Stimulated activated CD8-positive, alpha-beta memory T cell treated with anti-CD3 and anti-CD28 coated beads, Interleukin-4, amount 100 ng/mL, for 48 hours (primary cell): ENCODE measurements at places on chromosomes 2 and 18.
A peak's percentile ranks its signal among the peaks of the same experiment; 100 is the strongest.

DNA sequence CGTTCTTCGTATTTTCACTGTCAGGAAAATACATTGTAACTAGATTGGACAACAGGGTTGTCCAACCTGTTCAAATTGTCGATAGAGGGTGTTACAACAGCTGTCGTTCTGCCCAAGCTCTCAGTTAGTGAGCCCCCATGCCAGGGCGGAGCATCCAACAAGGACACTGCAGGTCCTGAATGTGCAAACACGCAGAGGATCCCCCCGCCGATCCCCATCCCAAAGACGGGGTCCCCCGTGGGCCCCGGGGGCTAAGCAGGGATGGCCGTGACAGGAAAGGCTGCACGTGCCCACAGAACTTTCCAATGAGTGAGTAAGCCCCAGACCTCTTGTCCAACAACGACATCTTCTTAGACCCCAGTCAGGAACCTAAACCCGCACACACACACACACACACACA is 140.8 kb downstream of the PXDN start:
- DNase-seq: no peak

DNA sequence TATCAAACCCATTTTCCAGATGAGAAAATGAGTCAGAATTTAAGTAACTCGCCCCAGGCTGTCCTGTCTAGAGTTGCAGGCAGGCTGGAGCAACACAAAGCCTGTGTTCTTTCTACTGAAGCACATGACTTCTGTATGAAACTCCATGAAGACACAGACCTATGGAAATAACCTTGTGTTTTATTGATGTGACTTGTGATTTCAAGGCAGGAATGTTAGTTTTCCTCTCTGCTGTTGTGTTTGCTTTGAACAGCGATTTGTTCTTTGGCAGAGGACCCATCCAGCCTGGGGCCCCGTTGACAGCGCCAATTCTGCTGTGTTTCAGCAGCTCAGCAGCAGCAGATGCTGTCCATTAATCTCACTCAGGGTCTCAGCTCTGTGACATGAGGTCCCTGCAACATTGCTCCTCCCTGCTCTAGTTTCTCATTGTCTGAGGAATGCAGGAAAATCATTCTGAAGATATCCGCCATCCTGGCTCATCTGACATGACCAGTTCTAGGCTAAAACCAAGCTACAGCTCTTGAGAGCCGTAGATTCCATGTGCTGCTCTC is 344.3 kb upstream of the RAB12 start:
- DNase-seq: no peak

GRCh38 chr2:52918551-52918950 is 849.1 kb upstream of the CHAC2 start:
- DNase-seq: no peak

DNA sequence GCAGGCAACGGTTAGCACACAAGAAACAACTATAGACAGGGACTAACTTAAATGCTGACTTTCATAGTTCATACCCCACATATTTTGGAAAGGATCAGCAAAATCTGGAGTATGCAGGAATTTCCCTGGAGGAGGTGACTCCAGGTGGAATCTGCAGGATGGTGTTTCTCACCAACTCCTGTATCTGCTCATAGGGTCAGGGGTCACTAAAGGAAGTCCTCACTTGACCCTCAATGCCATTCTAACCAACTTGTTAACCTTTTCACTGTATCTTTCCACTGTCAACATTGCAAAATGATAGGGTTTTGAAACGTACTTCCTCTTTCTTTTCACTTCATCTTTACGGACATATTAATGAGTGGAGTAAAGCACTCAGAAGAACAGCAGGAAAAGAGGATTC is 207.0 kb upstream of the CXCR4 start:
- DNase-seq: no peak

DNA sequence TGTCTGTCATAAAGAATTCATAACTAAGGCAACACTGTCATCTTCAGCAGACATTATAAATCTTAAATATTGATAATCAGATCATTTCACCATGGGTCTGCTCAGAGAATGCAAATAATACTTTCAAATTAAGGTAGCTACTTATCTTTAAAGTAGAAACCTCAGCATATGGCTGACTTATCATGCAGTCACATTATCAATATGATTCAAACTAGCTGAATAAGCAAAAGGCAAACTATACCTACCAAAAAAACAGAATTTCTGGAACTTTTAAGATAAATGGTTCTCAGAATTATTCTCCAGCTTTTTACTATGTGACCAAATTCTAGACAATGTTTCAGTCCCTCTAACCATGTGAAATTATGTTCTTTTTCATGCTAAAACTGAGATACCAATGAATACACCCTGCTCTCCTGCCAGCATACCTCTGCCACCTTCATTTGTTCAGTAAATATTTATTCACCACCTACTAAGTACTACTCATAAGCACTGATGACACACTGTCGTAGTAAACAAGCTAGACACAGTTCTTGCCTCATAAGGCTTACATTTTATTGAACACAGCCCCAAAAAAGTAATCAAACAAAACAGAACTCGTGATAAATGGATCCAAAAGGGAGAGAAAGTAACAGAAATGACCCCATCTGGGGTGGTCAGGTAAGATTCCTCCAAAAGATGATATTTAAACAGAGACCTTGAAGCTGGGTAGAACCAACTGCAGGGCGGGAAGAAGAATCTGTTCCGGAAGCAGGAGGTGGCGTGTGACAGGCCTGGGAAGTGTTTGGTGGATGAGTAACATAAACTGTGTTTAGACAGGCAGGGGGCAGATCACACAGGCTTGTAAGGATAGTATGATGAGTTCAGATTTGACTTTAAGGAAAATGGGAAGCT is 17.7 kb downstream of the SPIRE1 start:
- no peak for DNase-seq

DNA sequence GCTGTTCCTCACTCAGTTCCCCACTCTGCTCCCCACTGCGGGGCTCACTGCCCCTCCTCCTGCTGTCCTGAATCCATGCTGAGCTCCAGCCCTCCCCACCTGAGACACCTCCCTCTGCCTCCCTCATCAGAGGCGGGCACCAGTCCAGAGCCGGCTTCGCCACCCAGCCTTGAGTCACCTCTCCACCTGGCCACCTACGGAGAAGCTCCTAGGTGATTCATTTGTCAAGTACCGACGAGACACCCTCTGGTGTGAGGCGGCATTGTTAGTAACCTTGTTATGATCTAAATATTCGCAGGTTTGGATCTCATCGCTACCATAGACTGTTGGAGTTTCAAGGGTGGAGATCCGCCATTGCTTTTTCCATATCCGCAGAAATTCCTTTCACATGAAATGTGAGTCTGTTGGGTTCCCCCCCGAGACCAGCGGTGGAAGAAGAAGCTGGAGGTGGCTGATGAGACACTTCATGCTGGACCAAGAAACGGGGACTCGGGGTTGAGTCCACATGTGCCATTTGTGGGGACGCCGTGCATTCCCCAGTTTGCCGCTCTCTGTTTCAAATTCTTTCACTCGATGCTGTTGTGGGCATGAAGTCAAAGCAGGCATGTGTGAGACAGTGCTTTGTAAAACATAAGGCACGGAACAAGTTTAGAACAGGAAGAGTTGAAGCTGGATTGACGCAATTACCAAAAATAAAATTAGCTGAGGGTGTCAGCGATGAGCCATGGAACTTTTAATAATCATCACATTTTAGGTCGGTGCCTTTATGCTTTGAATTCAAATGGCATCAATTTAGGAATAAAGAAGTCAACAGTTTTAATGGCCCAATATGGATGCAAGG is 259.8 kb upstream of the HDAC4 start:
- DNase-seq: peak; percentile 13

- DNase-seq: no peak
These were observed 366.3 kb downstream of the SETBP1 start for GRCh38 chr18:45046961-45047360.

DNA sequence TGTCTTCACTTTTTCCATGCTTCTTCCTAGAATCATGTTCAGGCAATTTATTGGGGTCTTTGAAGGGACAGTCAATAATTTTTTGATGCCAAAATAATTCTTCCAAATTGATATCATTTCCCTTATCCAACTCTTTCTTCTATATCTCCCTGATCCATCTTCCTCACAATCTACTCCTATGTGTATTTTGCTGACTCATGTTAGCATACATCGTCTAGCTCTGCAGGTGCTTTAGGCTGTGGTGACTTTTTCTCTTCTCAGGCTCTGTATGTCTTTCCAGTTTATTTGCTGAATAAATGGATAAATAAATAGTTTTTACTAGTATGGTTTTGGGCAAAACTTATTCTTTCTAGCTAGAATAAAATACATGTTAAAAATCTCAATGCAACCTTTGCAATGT is 1650.9 kb upstream of the TMEFF2 start:
- no peak for DNase-seq
